ENCODE measurements at places on chromosomes 5 and 9.
A peak's percentile ranks its signal among the peaks of the same experiment; 100 is the strongest.

- DNase-seq = no peak
These were observed 85.2 kb downstream of the ANKRD33B start for GRCh38 chr5:10648806-10649665.

GRCh38 chr5:72552041-72552557, 44.9 kb upstream of the ZNF366 start:
- no peak for DNase-seq

- no peak for DNase-seq
These were observed 439.3 kb downstream of the DTWD2 start for GRCh38 chr5:118548761-118549720.

DNA sequence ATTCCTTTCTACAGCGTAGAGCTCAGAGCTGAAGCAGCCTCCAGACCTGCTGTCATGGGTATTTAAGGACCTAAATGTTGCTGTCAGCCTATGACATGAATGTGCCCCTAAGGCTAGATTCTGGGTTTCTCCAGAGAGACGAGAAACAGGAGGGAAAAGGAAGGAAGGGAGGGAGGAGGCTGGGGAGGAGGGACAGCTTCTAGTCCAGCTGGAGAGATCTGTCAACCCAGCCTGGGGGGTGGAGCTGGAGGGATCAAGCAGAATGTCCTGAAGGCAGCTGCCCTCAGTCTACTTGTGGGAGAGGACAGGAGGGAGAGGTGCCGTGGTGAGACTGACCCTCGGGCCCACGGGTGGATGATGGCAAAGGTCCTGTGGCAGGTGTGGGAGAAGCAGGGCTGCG, 1.1 kb upstream of the DBH start:
- no peak for DNase-seq

GRCh38 chr9:5553211-5553610, 42.9 kb downstream of the PDCD1LG2 start:
- no peak for DNase-seq

DNA sequence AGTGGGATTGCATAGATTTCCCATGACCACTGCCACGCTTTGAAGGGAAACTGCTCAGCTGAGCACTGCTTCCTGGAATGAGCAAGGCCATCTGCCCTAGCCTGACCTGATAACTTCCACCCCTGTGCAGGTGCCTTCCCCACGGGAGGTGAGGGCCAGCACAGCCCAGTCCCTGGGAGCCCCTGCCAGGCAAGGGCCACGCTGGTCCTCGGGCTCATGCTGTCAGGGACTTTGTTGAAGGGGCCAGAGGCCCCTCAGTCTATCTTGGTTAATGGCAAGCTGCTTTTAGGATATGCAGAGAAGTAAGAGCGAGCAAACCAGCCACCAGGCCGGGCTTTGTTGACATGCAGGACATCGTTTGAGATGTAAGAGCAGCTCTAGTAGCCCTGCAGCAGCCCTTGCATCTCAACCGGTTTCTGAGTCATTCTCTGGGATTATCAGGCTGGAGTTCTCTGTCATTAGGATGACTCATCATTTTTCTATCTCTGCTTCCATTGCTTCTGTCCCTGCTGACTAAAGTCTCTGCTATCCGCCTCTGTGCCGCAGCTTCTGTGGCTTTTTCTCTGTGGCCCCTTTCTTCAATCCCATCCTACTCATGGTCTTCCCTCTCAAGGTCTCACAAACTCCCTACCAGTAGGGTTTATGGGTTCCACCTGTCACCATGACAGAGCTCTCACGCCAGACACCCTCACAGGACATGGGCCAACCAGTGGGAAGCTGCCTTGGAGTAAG, 30.6 kb upstream of the IQGAP2 start:
- DNase-seq = no peak

- peak; percentile 59 for DNase-seq
These were observed 38.9 kb downstream of the SLC35D2 start for GRCh38 chr9:96344458-96345180.

DNA sequence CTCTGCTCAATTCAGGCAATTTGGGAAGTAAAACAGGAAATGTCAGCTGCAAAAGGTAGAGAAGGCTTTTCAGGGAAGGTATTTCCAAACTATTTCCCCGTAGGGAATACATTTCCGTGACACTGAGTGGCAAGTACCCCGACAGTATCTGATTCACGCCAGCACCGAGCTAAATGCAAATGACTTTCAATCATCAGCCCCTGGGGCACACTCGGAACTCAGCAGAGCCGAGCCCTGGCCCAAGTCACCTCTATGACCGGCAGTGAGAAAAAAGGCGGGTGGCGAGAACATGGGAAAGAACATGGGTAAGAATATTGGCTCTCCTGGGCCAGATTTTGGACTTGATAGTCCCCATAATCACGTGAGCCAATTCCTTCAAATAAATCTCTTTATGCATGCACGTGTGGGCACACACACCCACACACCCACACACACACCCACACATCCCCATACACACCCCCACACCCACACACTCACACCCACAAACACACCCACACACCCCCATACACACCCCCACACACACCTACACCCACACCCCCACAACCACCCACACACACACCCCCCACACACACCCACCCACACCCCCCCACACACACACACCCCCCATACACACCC, 43.0 kb downstream of the COL23A1 start:
- DNase-seq = no peak

DNA sequence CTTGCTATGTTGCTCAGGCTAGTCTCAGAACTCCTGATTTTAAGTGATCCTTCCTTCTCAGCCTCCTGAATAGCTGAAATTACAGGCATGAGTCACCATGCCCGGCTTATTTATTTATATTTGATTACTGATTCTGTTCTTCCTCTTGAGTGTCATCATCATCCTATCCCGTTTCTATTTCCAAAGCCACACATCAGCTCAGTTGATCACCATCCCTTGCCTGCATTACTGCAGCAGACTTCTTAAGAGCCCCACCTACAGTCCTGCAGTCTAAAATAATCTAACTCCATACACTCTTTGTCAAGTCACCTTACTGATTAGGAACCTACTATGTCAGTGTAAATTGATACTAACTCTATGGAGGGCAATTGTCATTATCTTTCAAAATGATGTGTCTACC, 138.9 kb upstream of the RAI14 start:
- DNase-seq = no peak

- DNase-seq = peak; percentile 65
These were observed 19.4 kb downstream of the GARNL3 start for GRCh38 chr9:127283917-127284497.

GRCh38 chr5:103375350-103375749, 116.8 kb downstream of the MACIR start:
- DNase-seq = no peak
